ENCODE measurements at places on chromosomes 11 and 22. TPM values are rescaled to one million over a fixed set of nuclear protein-coding genes. Genes with fewer than 3 reads are reported as not detected.

The IGLL1 gene
- not detected for total RNA-seq

The OR6M1 gene
- 0.32 TPM for total RNA-seq

The TSKU gene
- total RNA-seq: 37.7 TPM

The WNT11 gene
- not detected for total RNA-seq

The AP5B1 gene
- 14.4 TPM for total RNA-seq

The ACAD8 gene
- 17.5 TPM for total RNA-seq

The PLAAT5 gene
- total RNA-seq: 0.16 TPM

The JHY gene
- total RNA-seq: 0.54 TPM

The BDNF gene
- total RNA-seq: 4.3 TPM

The DRAP1 gene
- total RNA-seq: 122 TPM

The PLEKHA7 gene
- not detected for total RNA-seq

The SCGB1C1 gene
- not detected for total RNA-seq

The KDM2A gene
- total RNA-seq: 44.1 TPM

The CDC42BPG gene
- under 0.01 TPM for total RNA-seq

The HEPN1 gene
- total RNA-seq: not detected

The EFCAB6 gene
- total RNA-seq: 0.65 TPM

The GRIA4 gene
- not detected for total RNA-seq

The GLYATL1 gene
- 2.0 TPM for total RNA-seq

The BTG4 gene
- total RNA-seq: not detected

The CALCA gene
- total RNA-seq: not detected

The DEUP1 gene
- total RNA-seq: not detected

The QSER1 gene
- 8.8 TPM for total RNA-seq
